Smooth muscle cell of the coronary artery (primary cell): ENCODE measurements at places on chromosomes 11 and 22. TPM values are rescaled to one million over a fixed set of nuclear protein-coding genes. Genes with fewer than 3 reads are reported as not detected.

The C11orf86 gene
- total RNA-seq: not detected in 2 replicates

The NTM gene
- 16.1 and 16.8 TPM in 2 replicates for total RNA-seq

The PDE2A gene
- total RNA-seq: 2.0 and 2.6 TPM in 2 replicates

The OR10G7 gene
- total RNA-seq: not detected in 2 replicates

The OR56A1 gene
- total RNA-seq: not detected in 2 replicates

The SLC15A3 gene
- 8.8 and 34.5 TPM in 2 replicates for total RNA-seq

The GVQW3 gene
- total RNA-seq: 1.2 and 1.4 TPM in 2 replicates

The TRIM29 gene
- not detected in 2 replicates for total RNA-seq

The PDGFD gene
- 2.0 and 61.0 TPM in 2 replicates for total RNA-seq

The KBTBD4 gene
- total RNA-seq: 17.9 and 26.8 TPM in 2 replicates

The RIN1 gene
- total RNA-seq: 6.8 and 9.7 TPM in 2 replicates

The NRGN gene
- 0.30 and 0.47 TPM in 2 replicates for total RNA-seq

The PHETA2 gene
- total RNA-seq: 11.6 and 19.4 TPM in 2 replicates

The OR10V1 gene
- total RNA-seq: not detected in 2 replicates

The GNAZ gene
- total RNA-seq: 0.30 and 1.3 TPM in 2 replicates

The QSER1 gene
- total RNA-seq: 4.7 and 10.4 TPM in 2 replicates

The POU2F3 gene
- not detected in 2 replicates for total RNA-seq

The FZD4 gene
- total RNA-seq: 11.6 and 98.8 TPM in 2 replicates

The GLYATL1 gene
- total RNA-seq: 0.08 TPM in 1 of 2 replicates, not detected in the other

The DCPS gene
- total RNA-seq: 11.3 and 16.3 TPM in 2 replicates

The CRYBA4 gene
- not detected in 2 replicates for total RNA-seq

The PGM2L1 gene
- total RNA-seq: 1.3 and 11.4 TPM in 2 replicates

The BCO2 gene
- total RNA-seq: 0.15 and 1.3 TPM in 2 replicates

The SLC7A4 gene
- 0.23 TPM in 1 of 2 replicates, not detected in the other for total RNA-seq

The LGALS12 gene
- total RNA-seq: 0.47 TPM in 1 of 2 replicates, not detected in the other

The MGAT3 gene
- total RNA-seq: 0.12 and 0.23 TPM in 2 replicates

The ACRV1 gene
- total RNA-seq: not detected in 2 replicates

The ARHGAP32 gene
- total RNA-seq: 12.2 and 15.6 TPM in 2 replicates

The YAP1 gene
- 85.3 and 168 TPM in 2 replicates for total RNA-seq

The P4HA3 gene
- 6.1 and 19.2 TPM in 2 replicates for total RNA-seq

The CECR2 gene
- under 0.01 and 1.6 TPM in 2 replicates for total RNA-seq

The HSPB2 gene
- total RNA-seq: 1.2 and 1.9 TPM in 2 replicates

The OPCML gene
- total RNA-seq: 0.08 TPM in 1 of 2 replicates, not detected in the other

The ME3 gene
- total RNA-seq: 41.2 and 55.0 TPM in 2 replicates

The MMP13 gene
- not detected in 2 replicates for total RNA-seq

The TAF1D gene
- 53.6 and 147 TPM in 2 replicates for total RNA-seq

The KCNJ5 gene
- total RNA-seq: under 0.01 and 0.12 TPM in 2 replicates

The DENND6B gene
- 1.1 and 1.3 TPM in 2 replicates for total RNA-seq

The OR5A1 gene
- total RNA-seq: not detected in 2 replicates

The GLYATL2 gene
- total RNA-seq: 0.53 TPM in 1 of 2 replicates, not detected in the other

The CCDC73 gene
- not detected in 2 replicates for total RNA-seq

The SLC22A6 gene
- total RNA-seq: not detected in 2 replicates

The NCR3LG1 gene
- total RNA-seq: 0.94 and 2.7 TPM in 2 replicates

The OR51E2 gene
- under 0.01 TPM in 1 of 2 replicates, not detected in the other for total RNA-seq

The SCO2 gene
- 0.12 and 1.2 TPM in 2 replicates for total RNA-seq

The CHRNA10 gene
- total RNA-seq: 0.23 and 1.1 TPM in 2 replicates

The SLC17A6 gene
- not detected in 2 replicates for total RNA-seq

The OR52A1 gene
- not detected in 2 replicates for total RNA-seq

The E2F8 gene
- total RNA-seq: 0.08 TPM in 1 of 2 replicates, not detected in the other

The ASRGL1 gene
- 1.1 and 1.5 TPM in 2 replicates for total RNA-seq

The ZBTB16 gene
- total RNA-seq: 0.12 TPM in 1 of 2 replicates, not detected in the other

The KDM4E gene
- not detected in 2 replicates for total RNA-seq

The MFRP gene
- under 0.01 TPM in 1 of 2 replicates, not detected in the other for total RNA-seq

The UPK3A gene
- total RNA-seq: not detected in 2 replicates

The PKDREJ gene
- under 0.01 TPM in 1 of 2 replicates, not detected in the other for total RNA-seq

The TMEM151A gene
- 0.08 and 0.23 TPM in 2 replicates for total RNA-seq

The PRSS23 gene
- total RNA-seq: 262 and 373 TPM in 2 replicates

The ABCC8 gene
- total RNA-seq: under 0.01 TPM in 1 of 2 replicates, not detected in the other

The CDC42EP2 gene
- total RNA-seq: 8.5 and 17.2 TPM in 2 replicates
